ENCODE measurements at places on chromosomes 16 and 17. TPM values are rescaled to one million over a fixed set of nuclear protein-coding genes. Genes with fewer than 3 reads are reported as not detected.

DNA sequence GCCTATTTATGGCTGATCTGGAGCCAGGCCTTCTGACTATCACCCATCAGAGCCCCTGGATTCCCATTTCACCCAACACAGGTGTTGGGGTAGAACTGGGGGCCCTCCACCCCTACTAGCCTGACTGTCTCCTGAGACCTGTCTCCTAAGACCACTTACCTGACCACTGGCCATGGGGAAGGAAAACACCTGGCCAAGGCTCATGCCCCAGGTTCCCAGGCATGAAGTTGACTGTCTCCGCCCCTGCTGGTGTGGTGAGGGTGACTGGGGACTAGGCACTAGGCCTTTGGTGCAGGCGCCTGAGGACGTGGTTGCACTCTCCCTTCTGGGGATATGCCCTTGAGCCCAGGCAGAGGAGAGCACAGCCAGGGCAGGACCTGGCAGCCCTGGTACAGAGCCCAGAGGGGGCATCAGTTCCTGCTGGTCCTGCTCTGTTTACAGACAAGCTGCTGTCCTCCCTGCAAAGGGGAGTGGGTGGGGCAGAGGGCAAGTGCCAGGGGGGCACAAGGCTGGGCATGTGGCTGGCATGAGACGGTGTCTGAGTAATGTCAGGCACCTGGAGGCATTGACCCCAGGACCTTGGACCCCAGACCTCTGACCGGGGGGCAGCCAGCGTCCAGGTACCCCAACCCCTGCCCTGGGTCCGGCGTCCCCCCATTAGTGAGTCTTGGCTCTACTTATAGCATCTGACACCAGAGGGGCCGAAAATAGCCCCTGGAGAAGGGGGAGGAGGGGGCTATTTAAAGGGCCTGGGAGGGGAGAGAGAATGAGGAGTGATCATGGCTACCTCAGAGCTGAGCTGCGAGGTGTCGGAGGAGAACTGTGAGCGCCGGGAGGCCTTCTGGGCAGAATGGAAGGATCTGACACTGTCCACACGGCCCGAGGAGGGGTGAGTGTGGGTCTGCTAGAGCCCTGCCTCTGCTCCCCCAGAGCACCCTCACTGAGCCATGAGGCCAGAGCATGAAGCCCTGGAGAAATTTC, at the start of gene TCAP:
Gene TCAP, plus strand, starts transcription at position 769 of the 981 bp plus-strand sequence. Its CDS starts 11 bp downstream, at position 780.
- DNase-seq, result peak; percentile 72

- DNase-seq, result peak; percentile 42
Observed at GRCh38 chr17:50472286-50472685, 3.6 kb upstream of the CHAD start.

KLHL10 gene
- total RNA-seq, result 0.26 TPM

CHST6 gene
- total RNA-seq, result 3.6 TPM

DNA sequence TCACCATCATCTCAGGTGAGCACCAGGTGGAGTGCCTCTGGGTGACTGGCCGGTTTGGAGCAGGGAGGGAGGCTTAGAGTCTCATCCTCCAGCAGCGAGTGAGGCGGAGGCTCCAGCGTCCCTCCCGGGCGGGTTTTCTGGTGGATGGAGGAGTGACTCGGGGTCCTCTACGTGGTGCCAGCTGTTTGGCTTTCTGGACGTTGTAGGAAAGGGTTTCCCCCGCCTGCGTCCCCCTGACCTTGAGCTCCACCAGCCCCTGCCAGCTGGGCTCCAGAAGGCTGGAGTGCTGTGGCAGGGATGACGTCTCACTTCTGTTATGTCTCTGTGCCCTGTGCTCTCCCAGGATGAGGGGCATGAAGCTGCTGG, 522 bp downstream of the DNASE1 start:
- no peak for DNase-seq

- DNase-seq, result no peak
Observed at GRCh38 chr17:802901-803881, 21.0 kb downstream of the MRM3 start.

SNRNP25 gene
- total RNA-seq, result 71.4 TPM

DNA sequence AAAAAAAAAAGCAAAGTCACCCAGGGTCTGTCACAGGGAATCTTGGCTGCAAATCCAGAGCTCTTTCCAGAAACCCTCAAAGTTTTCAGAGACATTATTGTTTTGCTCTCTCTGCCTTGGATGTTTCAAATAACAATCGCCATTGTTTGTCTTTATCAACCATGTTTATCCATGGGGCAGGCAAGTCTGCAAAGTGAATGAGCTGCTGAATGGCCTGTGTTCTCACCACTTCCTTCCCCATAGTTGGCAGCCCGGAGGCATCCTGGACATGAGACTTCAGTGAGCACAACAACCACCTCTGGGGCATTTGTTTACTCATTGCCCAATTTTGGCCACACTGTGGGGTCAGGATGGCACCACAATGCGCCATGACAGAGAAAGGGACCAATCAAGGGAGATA, 53.1 kb upstream of the USP7 start:
- DNase-seq, result no peak

DNA sequence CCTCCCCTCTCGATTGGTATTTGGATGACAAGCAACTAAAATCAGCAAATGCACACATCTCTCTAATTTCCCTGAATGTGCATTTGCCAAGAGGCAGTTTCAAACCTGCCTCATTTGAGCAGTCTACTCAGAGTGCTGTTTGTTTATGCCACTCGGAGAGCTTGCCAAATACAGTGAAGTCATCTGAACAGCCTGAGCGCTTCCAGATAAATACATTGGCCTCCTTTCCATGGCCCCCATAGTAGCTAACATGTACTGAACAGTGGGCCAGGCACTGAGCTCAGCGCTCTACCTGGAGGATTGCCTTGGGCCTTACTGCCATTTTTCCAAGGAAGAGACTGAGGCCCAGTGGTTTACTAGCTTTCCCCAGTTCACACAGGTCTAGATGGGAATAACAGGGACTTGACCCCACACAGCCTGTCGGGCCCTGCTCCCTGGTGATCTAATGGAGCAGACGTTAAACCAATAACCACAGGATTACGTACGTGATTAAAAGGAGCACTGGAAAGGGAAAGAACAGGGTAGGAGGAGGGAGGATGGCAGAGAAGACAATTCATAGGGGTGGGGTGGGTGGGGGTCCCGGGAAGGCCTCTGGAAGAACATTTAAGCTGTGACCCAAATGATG, 18.7 kb upstream of the ANKRD40CL start:
- no peak for DNase-seq

- no peak for DNase-seq
Observed at GRCh38 chr17:35972066-35972465, 9.2 kb downstream of the CCL16 start.

ZG16B gene
- total RNA-seq, result 0.51 TPM

DNA sequence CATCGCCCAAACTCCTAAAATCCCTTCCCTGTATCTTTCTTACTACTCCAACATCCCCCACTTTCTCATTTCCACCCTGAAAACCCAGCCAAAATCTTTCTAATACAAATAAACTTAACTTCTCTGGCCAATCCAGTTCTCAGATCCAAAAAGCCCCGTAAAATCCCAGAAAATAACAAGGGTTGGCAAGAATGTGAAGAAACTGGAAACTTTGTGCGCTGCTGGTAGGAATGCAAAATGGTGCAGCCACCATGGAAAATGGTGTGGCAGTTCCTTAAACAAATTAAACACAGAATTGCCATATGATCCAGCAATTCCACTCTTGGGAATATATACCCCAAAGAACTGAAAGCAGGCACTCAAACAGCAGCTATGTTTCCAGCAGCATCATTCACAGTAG, 24.1 kb downstream of the LRRC75A start:
- DNase-seq, result no peak

DNA sequence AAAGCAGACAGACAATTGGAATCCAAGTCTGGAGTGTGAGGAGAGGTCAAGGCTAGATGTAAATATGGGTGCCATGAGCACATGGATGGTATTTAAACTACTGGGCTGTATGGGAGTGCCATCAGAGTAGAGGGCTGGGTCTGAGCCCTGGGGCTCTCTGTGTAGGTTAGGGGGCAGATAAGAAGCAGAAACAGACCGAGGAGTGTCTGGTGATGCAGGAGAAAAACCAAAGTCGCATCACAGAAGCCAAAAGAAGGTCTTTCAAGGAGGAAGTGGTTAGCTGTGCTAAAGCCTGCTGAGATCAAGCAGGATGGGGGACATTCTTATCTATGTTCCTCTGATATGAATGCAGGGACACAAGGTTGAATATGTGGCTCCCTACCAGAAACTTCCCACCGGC, 1.9 kb downstream of the TSEN54 start:
- no peak for DNase-seq

GRCh38 chr17:45974916-45975630, 24.0 kb upstream of the STH start:
- DNase-seq, result no peak

- peak; percentile 69 for DNase-seq
Observed at GRCh38 chr17:4584917-4585637, 748 bp downstream of the SMTNL2 start.

- no peak for DNase-seq
Observed at GRCh38 chr17:80598813-80599545, 54.3 kb downstream of the RPTOR start.

CCL14 gene
- 27.2 TPM for total RNA-seq

ARSG gene
- 6.5 TPM for total RNA-seq

GRCh38 chr16:66520406-66521170, 29.3 kb downstream of the TK2 start:
- peak; percentile 79 for DNase-seq

GRCh38 chr16:81006211-81006812, 373 bp downstream of the CMC2 start:
- peak; percentile 91 for DNase-seq

DNA sequence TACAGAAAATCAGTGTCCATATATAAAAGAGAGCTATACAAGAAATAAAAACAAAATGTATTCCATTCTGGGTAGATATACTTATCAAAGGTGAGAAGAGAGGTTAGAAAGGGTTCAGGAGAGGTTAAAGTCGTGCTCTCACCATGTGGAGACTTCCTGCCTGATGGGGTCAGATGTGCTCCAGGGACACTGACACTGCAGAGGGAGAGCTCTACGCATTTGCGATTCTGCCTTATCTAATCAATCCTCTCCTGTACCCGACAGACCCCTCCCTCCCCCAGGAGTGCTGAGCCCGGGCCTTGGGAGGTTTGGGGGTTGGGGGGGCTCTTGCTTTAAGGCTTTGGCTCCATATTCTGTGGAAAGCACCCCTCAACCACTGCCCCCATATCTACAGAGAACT, 16.6 kb upstream of the SLC5A11 start:
- DNase-seq, result no peak

GCGR gene
- not detected for total RNA-seq

DNA sequence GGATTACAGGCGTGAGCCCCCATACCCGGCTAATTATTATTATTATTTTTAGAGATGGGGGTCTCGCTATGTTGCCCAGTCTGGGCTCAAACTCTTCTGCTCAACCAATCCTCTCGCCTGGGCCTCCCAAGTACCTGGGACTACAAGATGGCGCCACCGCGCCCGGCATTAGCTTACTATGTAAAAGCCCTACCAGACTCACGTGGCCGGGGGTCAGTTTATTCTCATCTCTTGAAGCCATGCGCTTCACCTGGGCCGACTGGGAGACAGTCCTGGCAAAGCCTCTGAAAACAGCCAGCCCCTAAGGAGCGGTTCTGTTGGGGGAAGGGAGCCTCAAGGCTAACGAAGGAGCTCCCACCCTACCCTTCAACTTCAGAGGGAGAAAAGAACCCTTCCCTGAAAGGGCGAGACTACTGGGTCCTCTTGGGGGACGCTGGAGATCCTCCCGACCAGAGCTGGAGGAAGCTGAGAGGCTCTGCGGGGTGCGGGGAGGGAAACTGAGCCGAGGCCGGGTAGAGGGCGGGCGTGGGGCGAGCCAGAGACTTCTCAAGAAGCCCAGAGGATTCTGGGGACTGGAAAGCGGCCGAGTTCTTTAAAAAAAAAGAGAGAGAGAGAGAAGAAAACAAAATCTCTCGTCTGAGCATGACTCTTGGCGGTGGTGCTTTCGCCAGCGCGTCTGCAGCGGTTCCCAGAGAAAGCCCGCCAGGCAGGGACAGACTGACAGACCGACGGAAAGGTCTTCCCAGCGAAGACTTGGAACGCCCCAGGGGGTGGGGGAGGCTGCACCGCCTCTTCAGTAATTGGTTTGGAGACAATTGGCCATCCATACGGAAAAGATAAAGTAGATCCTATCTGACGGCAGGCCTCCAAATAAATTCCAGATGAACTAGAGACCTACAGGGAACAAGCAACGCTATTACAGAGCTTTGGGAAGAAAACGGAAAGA, 5.6 kb upstream of the TUBG2 start:
- DNase-seq, result peak; percentile 75

- DNase-seq, result no peak
Observed at GRCh38 chr17:2312736-2313135, 9.0 kb downstream of the SRR start.

PYDC1 gene
- total RNA-seq, result not detected

- DNase-seq, result no peak
Observed at GRCh38 chr17:39867880-39868553, at the start of gene ZPBP2. Gene ZPBP2 (plus strand): TSS chr17:39868202. CDS start chr17:39868355, 153 bp downstream.

DNA sequence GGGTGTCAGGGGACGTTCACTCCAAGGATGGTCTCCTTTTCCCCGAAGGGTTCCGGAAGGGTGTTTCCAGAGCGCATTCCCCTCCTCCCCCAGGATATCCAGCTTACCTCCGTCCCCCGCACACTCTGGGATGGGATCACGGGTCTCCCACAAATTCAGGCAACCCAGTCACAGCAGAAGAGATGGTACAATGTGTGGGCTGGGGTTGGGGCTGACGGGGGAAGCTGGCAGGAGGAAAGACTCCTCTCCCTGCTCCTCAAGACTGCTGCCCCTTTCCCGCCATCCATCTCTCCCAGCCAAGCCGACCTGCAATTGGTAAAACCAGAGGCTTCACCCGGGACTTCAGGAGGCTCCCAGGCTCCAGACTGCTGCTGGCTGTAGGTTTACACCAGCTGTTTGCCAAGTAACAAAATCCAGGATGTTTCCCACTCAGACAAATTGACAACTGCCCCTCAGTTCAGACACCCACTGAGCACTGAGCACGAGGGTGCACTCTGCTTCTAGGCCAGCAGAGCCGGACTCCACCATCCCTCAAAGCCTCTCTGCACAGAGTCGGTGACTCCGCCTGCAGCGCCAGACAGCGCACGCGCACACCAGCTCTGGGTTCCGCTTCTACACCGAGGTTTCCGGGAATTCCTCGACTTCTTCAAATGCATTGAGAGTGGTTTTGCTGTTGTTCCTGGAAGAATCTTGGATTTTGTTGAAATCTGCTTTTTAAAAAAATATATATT, 37.7 kb downstream of the ASPA start:
- DNase-seq, result no peak

GRCh38 chr17:37368577-37368976, 7.2 kb upstream of the C17orf78 start:
- no peak for DNase-seq

GRCh38 chr17:49955157-49955556, 13.8 kb upstream of the DLX4 start:
- DNase-seq, result no peak

GRCh38 chr16:67897231-67897630, 4.2 kb downstream of the PSKH1 start:
- peak; percentile 44 for DNase-seq

C16orf87 gene
- total RNA-seq, result 14.2 TPM

GLP2R gene
- total RNA-seq, result 4.3 TPM

THRA gene
- 99.4 TPM for total RNA-seq

GNAO1 gene
- 118 TPM for total RNA-seq

FBXL16 gene
- 0.23 TPM for total RNA-seq

GRCh38 chr17:4499431-4500190, 930 bp downstream of the SPNS2 start:
- DNase-seq, result peak; percentile 76

- no peak for DNase-seq
Observed at GRCh38 chr16:9787717-9788116, 394.5 kb downstream of the GRIN2A start.

Data from right cardiac atrium (tissue), 5 donors.